ENCODE measurements at places on chromosomes 11 and 22.

GRCh38 chr11:115503083-115503885 is 931 bp downstream of the CADM1 start:
- peak; percentile 26 for DNase-seq

DNA sequence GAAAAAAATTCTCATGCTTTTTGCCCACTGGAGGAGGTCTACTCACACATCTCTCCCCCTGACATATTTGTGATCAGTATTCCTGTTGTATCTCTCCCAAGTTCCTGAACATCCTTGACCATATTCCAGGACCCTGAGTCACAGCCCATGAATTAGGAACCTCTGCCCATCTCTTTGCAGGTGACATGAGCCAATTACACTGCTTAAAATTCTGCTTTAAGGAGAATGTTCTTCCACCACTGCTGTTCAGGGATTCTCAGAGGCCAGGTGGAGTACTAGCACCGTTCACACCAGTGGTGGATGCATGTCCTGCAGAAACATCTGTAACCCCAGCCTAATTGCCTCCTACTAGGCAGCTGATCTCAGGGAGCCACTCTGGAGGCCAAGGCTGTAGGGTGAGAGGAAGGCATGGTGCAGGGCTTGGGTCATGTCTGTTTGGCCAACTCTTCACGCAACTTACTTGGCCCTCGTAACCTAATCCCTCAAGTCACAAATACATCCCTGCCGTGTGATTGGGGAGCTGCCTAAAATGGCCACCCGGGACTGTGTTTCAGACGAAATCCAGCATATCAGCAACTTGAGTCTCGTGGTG is 104.8 kb downstream of the GGTLC2 start:
- no peak for DNase-seq

DNA sequence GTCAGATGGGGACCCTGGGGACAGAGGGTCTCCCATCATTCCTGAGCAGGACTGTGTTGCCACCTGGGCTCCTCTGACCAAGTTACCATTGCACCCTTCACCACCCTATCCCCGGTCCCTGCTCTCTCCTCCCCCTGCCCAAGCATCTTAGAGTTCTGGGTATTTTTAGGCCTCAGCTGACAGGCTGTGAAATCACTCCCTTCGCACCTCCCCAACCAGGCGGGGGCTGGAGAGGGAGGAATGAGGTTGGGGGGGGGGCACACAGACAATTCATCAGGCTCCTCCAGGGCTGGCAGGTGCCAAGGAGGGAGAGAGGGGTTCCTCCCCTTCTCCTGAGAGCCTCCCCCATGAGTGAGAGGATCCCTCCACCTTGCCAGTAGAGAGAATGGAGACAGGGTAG is 9.0 kb downstream of the SYT7 start:
- no peak for DNase-seq

DNA sequence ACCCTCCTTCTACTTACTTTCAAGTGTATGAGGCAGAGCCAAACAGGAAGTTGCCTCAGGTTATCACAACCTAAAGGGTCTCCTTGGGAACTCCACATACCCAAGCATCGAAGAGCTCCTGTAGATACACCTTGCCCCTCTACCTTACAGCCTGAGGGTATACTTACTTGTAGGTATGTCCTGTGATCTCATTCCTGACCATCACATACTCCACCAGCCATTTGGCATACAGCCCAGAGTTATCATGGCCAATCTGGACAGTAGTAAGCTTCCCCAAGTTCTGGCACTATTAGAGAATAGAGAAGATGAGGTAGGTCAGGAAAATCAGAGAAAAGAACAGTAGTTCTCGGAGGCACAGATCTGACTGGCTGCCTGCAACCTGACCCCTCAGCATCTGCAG is 53.4 kb upstream of the SCUBE2 start:
- no peak for DNase-seq

- DNase-seq = no peak
These were observed 93.9 kb downstream of the MORC2 start for GRCh38 chr22:30874431-30875370.

DNA sequence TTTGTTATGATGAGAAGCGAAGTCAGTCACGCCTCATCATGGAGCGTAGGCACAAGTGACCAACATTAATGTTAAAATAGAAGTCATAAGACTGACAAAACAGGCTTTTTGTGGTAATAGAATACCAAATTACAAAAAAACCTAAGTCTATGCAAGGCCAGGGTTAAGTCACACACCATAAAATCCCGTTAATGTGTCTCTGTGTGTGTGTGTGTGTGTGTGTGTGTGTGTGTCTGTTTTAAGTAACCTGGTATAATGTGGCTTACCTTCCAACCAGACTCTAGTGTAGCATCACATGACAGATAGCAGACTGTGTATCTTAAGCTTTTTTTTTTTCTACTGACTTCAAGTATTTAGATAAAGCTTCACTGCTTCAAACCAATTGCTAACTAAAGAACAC is 38.0 kb downstream of the C11orf71 start:
- DNase-seq = no peak

- DNase-seq = no peak
These were observed 13.7 kb downstream of the GDPD4 start for GRCh38 chr11:77287615-77288273.

- DNase-seq = no peak
These were observed 16.7 kb upstream of the TMEM123 start for GRCh38 chr11:102469196-102469821.

Measured in progenitor cell of endocrine pancreas (in vitro differentiated cells).